Naive thymus-derived CD8-positive, alpha-beta T cell (primary cell): ENCODE measurements at places on chromosomes 2 and 18. TPM values are rescaled to one million over a fixed set of nuclear protein-coding genes. Genes with fewer than 3 reads are reported as not detected.

CHN1 gene
- total RNA-seq = 1.9 TPM

PMAIP1 gene
- total RNA-seq = 20.1 TPM

- DNase-seq = no peak
These were observed 8.2 kb downstream of the DCC start for GRCh38 chr18:52348209-52348608.

- DNase-seq = no peak
These were observed 89.3 kb upstream of the HAAO start for GRCh38 chr2:42881732-42882131.

- no peak for DNase-seq
These were observed 79.7 kb downstream of the MRPS9 start for GRCh38 chr2:105117565-105117964.

DNA sequence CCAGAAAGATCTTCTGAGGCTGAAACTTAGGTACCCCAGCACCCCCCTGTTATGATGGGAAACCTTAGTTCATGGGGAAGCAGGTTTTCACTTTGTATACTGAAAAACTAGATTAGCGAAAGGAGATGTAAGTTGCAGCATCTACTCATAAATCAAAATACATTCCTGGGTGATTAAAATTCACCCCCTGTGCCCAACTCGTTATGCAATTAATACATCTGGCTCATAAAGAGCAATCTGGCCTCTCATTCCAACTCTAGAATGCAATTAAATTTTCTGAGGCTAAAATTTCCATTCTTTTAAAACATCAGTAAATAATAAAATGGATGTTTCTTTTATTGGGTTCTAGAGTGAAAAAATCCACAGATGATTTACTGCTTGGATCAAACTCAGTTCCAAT is 110.9 kb upstream of the BZW1 start:
- no peak for DNase-seq

PPP1R1C gene
- total RNA-seq = not detected

DNA sequence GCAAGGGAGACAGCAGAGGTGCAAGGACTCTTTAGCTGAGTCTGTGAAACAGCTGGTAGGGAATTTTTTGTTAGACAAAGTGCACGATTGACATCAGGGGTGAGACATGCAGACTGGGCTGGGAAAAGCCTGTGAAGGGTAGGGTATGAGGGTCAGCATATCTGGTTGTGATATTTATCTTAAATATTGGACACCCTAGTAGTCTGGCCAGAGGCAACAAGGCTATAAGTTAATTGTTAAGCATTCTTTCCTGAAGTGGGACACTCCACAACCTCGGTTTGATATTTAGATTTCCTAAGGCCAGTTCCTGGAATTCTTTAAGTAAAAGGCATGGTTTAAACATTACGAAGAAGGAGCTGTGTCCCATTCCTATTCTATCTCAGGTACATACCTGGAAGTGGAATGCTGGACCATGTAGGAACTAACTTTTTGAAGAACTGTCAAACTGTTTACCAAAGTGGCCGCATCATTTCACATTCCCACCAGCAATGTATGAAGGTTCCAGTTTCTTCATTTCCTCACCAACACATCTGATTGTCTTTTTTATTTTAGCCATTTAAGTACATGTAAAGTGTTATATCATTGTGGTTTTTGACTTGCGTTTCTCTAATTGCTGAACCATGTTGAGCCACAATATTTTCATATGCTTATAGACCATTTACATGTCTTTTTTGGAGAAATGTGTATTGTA is 22.5 kb downstream of the EHBP1 start:
- no peak for DNase-seq

DNA sequence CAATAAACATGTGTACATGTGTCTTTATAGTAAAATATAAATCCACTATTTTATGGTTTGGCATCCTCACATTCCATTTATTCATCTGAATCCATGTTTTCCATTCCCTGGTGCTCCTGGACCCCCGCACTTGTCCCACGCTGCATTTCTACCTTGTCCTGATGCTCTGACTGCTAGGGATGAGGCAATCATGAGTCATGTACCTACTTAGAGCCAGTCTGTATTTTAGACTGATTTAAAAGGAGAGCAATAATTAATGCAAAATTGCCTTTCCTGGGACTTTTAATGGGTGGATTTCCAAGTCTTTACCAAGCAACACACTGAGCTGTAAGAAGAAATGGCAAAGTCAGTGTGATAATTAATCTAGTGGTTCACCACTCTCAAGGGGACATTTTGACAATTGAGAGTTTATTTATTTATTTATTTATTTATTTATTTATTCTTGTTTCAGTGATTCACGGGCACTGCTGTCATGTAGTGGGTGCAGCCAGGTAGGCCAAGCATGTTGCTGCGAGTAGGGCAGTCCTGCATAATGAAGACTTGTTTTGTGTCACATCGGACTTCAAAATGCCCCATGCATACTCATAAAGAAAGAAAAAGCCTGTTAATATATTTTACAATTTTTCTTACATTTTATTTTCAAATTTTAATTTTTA is 419.3 kb upstream of the VWC2L start:
- no peak for DNase-seq

SRD5A2 gene
- total RNA-seq = not detected

GRCh38 chr2:217286833-217287232 is 427.0 kb upstream of the TNP1 start:
- no peak for DNase-seq
